ENCODE measurements at places on chromosomes 3 and 15.

- no peak for DNase-seq
Observed at GRCh38 chr3:90018779-90019178, 911.4 kb downstream of the EPHA3 start.

DNA sequence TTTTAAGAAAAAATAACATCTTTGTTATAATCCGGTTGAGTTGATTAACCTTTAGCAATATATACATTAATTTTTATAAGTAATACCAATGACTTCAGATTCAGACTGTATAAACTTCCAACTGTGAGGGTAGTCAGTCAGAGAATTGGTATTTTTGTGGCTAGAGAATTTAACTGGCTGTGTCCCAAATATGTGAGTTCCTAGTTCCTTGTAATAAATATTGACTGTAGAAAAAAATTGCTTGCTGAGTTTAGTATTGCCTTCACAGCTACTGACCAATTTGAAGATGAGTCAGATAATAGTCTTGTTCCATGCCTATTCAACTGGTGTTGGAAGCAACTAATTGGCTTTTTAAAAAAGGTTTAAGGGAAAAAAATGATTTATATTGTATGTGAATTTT is 210.8 kb downstream of the GAP43 start:
- DNase-seq = no peak

DNA sequence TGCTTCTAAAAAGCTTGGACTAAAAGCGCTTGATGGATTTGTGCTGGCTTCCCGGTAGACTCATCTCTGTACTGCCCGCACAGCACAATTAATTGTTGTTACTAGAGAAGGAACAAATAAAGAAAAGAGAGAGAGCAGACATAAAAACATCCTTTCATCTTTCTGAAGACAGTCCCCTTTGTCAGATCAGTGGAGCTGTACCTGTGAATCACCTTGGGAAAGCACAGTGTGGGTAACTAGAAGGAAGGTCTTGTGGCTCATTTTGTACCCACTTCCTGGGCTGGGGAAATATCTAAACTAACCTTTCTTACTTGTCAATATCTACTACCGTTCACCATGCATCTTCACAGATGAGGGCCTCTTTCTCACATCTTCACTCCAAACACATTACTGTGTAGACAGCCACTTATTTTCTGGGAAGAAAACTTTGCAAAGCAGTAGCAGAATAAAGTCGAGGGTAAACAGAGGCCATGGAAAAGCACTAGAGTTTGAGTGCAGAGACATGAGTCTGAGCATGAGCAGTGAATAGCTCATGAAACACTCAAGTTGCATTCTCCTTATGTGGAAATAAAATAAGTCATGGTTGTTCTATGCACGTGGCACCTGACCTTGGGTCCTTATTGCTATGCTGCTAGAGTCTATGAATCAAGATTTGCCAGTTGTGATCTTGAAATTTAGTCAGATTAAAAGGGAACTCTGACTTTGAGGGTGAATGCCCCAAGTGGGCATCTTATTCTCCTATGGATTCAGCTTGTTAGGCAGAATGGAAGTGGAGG is 169.3 kb downstream of the LPP start:
- DNase-seq = no peak

DNA sequence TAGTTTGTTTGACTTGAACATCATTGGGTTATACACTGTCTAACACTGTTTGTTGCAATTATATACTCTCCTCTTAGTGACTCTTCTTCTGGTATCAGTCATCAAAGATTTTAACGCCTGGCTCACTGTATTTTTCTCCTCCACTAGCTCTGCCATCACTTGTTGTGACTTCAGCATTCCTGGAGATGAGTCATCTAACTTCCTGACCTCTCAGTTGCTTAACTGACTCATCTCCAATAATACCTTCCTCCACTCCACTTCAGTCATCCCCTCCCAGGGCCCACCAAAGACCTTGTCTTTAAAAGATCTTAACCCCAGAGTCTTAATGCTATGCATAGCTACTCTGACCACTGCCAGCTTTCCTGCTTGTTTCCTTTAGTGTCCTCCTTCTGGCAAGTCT is 28.6 kb upstream of the CLSTN2 start:
- no peak for DNase-seq

- no peak for DNase-seq
Observed at GRCh38 chr3:108076564-108076963, 14.3 kb downstream of the CD47 start.

DNA sequence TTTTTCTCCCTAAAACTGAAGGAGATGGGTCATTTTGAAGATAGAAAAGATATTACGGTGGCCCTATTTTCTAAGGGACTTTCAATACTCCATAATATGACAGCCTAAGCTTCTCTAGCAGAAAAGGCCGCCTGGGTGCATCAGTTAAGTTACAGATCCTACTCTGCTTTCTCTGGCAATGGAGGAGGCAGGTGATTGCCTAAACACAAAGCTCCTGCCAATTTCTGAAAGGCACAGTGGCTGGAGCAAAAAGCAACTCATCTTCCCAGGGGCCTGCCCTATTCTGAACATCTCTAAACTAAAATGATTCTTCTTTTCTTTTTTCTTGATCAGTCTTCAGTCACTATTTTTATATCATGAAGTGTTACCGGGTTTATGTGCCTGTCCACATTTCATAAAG is 276.7 kb downstream of the CNTN4 start:
- no peak for DNase-seq

DNA sequence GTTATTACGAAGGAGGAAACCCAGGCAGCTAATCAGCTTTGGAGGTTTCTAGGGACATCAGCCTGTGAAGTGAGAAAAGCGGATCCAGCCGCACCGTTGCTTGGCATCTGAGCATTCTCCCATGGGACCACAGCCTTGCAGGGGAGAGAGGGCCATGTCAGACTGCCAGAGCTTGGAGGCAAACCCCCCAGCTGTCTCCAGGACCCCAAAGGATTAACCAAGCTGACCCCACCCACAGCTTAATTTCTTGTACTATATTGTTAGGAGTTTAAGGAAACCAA is 5.1 kb downstream of the IGDCC3 start:
- no peak for DNase-seq

DNA sequence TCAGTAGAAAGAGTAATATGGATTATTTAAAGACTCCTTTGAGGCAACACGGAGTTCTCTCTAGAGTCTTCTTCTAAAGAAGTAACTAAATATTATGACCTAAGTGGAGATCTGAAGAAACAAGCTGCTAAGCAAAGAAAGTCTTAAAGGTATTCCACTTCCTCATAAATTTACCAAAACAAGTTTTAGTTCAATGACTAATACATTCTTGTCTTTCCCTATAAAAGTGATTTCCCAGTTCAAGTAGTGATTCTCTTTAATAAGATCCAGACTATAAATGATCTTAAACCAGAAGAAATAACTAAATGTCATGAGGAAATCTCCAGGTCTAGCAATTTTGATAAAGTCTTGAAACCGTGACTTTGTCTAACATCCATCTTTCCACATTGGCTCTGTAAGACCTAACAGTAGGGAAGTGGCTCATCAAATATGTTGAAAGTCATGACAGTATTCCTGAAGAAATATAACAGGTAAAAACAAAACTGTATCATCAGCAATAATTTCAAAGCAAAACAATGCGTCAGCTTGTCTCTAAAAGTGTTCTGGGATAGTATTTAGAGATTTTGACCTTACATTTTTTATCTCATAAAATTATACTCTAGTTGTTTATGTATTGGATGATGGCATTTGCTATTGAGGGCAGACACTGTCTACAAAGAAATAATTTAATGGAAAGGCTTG is 51.8 kb upstream of the NEDD4 start:
- no peak for DNase-seq

DNA sequence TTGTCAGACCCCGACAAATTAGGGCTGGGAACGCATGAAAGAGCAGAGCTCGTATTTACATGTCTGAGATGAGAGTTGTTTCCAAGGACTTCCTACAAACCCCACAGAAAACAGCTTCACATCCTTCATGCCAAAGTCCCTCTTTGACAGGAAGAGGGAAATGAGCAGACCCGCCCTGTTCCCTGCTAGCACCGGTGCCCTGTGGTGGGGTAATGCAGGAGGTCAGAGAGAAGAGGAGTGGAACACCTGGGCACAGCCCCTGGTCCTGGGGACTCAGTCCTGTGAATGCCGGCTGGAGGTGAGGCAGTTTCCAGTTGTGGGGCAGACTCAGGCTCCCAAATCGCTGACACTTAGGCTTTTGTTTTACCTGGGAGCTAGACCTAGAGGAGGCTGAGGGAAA is 4.0 kb downstream of the PLA2G4D start:
- no peak for DNase-seq

DNA sequence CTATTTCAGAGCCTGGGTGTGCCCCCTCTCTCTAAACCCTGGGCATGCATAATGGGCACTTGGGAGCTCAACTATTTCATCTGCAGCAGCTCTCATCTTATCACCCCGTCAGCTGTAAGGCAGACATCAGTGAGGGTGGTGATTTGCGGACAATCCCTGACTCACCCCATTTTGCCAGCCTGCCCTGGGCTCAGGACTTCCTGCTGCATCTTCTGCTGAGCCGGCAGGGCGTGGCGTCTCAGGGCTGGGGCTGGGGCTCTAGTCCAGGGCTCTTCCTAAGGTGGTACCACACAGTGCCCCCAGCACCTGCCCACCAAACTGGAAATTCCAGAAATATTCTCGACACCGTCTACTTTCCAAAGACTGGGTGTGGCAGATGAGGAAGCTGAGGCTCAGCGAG is 925 bp upstream of the PSTPIP1 start:
- DNase-seq = no peak

- no peak for DNase-seq
Observed at GRCh38 chr3:154324919-154325318, 632 bp upstream of the DHX36 start.

DNA sequence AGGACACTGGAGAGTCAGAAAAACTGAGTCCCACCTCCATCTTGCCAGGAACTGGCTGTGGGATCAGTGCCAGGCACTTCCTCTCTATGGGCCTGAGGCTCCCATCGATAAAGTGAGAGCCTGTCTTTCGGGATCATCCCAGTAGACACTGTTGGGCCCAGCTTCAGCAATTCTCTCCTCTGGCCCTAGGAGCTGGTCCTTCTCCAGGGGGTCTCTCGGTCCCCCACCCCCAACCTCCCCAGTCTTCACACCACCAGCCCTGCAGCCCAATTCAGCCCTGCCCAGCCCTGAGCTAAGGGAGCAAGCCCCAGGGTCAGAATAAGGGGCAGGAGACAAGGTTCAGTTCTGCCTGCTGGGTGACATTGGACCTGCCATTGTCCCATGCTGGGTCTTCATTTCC is 4.5 kb upstream of the LCTL start:
- DNase-seq = no peak

DNA sequence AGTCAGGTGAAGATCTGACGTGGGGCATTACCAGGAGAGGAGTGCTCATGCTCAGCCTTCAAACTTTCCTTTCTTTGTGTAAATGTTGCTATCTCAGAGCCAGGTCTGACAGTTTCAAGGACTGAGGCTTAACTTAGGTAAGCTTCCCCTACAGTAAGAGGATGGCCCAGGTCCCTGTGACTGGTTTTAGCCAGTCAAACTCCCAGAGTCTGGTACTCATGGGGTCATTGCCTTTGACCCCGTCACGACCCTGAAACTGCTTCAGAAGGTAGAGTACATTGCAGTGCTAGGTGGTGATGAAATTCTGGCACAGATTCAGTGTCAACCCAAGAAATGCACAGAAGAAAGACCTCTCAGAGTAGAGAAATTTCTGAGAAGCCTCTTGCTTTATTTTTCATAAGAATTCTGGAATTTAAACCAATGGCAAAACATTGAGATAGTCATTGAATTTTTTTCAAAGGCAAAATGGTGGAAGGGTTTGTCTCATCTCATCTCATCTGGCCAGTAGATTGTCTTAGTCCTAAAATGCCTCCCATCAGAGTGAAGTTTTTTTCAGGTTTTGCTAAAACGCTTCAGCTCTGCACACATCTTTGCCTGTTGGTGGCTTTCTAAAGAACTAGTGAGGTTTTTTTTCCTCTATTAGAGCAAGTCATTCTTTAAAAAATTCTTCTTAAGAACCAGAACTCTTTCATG is 23.1 kb downstream of the ZBTB38 start:
- no peak for DNase-seq

DNA sequence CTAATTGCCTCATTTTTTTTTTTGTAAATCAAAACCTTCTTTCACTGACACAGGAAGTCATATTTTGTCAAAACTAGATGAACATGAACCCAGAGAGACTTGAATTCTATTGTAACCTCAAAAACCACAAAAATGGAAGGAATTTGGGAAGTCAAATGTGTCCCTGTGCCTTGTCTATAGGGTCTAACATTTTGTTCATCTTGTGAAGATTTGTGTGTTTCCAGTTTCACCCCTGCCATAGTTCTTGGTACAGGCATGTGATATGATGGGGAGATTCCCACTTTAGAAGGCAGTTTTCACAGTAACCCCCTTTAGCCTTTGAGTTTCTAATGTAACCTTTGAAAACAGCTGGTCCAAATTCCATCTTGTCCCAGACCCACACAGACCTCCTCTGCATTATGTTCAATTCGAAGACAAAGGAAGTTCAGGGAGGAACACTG is 318.5 kb upstream of the ADAMTS9 start:
- no peak for DNase-seq

DNA sequence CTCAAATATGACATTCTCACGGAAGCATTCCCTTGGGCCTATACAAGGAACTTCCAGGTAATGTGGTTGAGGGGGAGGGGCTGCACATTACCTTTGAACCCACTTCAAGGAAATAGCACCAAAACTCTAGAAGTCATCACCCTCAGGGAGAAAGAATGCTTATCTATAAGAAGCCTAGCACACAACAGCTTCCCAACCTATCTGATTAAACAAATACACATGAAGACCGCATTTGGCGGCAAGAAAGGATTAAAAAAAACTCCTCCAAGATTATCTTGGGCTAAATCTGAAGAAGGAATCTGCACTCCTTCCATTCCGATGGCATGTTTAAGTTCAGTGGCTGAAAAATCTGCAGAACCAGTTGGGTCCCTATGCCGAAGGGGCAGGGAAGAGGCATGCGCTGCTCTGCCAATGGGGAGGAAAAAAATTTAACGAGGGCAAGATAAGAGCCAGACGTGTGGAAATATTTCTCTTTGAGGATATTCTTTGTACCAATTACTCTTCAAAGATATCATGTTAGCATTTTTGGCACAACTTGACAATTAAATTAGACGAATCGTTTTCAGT is 82.0 kb upstream of the WNT5A start:
- no peak for DNase-seq

DNA sequence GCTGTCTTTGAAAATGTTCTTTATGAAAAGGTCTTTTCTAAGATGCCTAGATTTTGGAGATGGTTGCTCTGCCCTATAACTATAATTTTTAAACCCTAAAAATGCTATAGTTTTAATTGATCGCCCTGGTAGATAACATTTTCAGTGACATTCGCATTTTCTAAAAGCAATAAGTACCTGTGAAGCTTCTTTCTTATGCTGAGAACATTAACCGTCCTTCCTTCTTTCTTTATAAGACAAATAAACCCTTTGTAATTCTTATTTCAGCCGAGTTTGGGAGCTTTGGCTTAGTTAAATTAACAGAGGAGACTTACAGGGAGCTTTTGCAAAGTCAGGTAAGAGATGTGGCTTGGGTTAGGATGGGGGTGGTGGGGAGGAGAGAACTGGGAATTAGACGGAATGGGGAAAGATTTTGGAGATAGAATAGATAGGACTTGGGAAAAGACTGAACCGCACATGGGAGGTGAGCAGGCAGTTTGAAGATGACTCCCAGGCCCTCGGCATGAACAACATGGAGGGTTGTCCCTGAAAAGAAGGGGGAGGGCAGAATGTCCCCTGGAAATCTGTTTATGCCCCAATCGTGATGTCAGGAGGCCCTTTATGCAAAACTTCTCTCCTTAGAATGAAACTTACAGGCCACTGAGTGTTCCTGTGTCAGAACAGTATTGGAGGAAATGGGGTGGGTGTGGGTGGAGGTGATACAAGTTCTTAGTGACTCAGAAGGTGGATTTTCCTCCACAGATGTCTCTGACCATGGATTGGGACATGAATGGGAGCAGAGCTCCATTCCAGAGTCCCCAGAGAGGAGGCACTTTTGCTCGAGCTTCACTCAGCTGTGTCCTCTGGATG is 76.2 kb upstream of the LARS2 start:
- no peak for DNase-seq
